ENCODE measurements at places on chromosomes 6 and 20. TPM values are rescaled to one million over a fixed set of nuclear protein-coding genes. Genes with fewer than 3 reads are reported as not detected.

BPI gene
- not detected for total RNA-seq

CDH4 gene
- total RNA-seq: 6.0 TPM

SSTR4 gene
- total RNA-seq: not detected

HCK gene
- total RNA-seq: not detected

DDR1 gene
- total RNA-seq: 48.9 TPM

NMBR gene
- not detected for total RNA-seq

NRN1 gene
- total RNA-seq: 0.79 TPM
